Activated CD4-positive, alpha-beta T cell treated with anti-CD3 and anti-CD28 coated beads for 48 hours (primary cell): ENCODE measurements at places on chromosomes 1 and 21.

- no peak for DNase-seq
Observed at GRCh38 chr1:200033511-200034261, 6.2 kb downstream of the NR5A2 start.

- no peak for DNase-seq
Observed at GRCh38 chr1:77370161-77370560, 88.3 kb downstream of the AK5 start.

DNA sequence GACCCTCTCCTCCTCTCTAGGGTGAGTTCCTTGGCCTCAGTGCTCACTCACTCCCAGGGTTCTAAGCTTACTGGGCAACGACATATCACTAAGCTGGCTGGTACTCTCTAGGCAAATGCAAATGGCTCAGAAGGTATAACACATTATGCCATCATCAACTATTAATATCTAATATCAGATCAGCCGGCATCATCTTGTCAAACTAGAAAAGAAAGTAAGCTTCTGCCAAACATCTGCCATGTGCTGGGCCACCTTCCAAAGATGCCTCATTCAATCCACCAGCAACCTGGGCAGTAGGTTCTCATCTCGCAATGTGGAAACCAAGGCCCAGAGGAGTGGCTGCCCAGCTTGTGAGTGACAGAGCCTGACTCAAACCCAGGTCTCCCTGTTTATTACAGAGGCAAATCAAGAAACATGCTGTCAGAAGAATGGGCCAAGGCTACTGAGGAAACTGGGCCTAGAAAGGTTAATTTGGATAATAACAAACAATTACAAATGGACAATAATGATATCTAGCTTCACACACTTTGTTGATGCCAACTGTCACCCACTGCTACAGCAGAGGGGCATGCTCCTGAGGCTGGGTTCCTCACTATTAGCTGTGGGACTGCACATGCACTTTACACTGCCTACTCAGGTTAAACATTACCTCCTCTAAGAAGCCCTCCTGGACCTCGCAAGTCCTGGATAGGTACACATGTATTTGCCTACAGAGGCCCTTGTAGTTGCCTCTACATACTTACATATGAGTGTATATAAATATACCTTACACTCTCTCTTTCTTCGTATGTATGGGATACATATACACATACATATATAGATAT lies 183.3 kb upstream of the JUN start:
- DNase-seq: no peak

GRCh38 chr21:38286739-38287471 lies 30.1 kb downstream of the KCNJ15 start:
- DNase-seq: no peak

GRCh38 chr1:96482616-96483015 lies 239.0 kb upstream of the PTBP2 start:
- no peak for DNase-seq

GRCh38 chr1:48524892-48525467 lies 53.0 kb upstream of the SPATA6 start:
- no peak for DNase-seq

DNA sequence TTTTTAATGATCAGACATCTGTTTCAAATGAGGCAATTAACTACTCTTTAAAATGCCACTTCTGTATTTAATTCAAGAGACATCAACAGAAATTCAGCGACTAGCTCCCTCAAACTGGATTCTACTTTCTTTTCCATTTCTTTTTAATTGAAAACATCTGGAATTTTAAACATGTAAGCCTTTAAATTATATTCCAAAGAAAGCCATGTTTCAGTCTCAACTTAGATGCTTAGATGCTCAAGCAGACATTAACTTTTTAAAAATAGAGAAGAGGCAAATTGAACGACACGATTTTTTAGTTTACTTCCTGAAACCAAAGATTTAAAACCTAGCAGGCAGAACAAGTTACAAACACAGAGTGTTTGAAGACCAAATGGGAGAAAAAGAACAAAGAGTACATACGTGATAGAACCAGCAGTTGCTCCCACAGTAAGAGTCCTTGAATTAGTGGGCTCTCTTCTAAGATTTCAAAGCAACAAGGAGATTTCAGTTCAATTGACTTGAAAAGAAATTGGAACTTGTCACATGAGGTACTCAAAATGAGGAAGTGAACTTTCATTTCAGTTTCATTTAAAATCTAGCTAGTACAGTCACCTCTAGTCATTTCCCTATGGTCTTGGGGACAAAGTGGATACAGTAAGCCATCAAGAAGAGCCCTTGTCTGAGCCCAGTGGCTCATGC lies at the start of gene CTSS:
TSS of gene CTSS (minus strand) at position 483 of the 681 bp plus-strand sequence. CDS start 1,015 bp downstream, outside the sequence.
- DNase-seq: no peak
